ENCODE measurements at places on chromosomes 11 and 22.
A peak's percentile ranks its signal among the peaks of the same experiment; 100 is the strongest.

- DNase-seq = no peak
Measured at GRCh38 chr11:126197277-126197939, 14.0 kb downstream of the RPUSD4 start.

GRCh38 chr11:82046778-82047177 is 686.9 kb downstream of the FAM181B start:
- DNase-seq = no peak

DNA sequence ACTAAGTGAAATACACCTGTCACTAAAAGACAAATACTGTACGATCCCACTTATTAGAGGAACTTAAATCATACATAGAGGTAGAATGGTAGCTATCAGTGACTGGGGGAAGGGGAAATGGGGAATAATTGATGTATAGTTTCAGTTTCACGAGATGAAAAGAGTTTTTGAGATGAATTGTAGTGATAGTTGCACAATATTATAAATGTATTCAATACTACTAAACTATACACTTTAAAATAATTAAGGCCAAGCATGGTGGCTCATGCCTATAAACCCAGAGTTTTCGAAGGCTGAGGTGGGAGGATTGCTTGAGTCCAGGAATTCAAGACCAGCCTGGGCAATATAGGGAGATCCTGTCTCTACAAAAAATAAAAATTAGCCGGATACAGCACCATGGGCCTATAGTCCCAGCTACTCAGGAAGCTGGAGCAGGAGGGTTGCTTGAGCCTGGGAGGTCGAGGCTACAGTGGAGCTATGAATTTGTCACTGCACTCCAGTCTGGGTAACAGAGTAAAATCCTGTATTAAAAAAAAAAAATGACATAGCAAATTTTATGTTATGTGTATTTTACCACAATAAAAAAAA is 40.4 kb downstream of the SERPIND1 start:
- DNase-seq = no peak

DNA sequence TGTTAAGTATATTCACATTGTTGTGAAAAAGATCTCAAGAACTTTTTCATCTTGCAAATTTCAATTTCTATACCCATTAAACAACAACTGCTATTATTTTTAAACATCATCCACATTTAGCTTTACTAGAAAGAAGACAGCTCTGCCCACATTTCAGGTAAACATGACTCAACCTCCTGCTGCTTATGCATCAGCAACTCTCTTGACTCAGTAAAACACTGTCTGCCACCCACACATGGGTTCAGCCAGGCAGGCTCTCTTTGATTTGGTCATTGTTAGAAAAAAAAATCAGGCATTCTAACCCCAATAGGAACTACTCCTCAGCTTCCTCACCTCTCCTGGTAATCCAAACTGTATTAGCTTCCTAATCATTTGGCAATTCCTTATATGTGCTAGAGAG is 5.1 kb upstream of the ENDOD1 start:
- no peak for DNase-seq

DNA sequence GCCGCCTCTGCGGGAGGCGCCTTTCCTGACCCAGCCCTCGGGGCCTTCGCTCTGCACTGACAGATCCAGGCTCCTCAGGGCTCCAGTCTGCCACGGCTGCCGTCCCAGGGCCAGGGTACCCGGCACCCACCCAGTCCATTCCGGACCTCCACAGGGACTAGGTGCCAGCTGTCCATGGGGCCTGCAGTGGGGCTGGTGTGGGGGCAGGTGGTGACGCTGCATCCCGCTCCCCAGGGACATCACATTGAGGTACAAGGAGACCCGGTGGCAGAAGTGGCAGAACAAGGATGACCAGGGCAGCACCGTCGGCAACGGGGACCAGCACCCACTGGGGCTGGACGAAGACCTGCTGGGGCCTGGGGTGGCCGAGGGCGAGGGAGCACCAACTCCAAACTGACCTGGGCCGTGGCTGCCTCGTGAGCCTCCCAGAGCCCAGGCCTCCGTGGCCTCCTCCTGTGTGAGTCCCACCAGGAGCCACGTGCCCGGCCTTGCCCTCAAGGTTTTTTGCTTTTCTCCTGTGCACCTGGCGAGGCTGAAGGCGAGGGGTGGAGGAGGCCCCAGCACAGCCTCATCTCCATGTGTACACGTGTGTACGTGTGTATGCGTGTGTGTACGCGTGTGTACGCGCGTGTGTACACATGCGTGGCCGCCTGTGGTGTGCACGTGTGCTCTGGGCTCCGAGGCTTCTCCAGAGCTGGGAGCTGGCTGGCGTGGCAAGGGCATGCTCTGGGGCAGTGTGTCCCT is 16.7 kb downstream of the RNH1 start:
- no peak for DNase-seq

- no peak for DNase-seq
Measured at GRCh38 chr11:27525824-27526516, 19.4 kb upstream of the LIN7C start.

- DNase-seq = peak; percentile 58
Measured at GRCh38 chr22:39240831-39241793, 3.7 kb downstream of the PDGFB start.

GRCh38 chr11:112280268-112281126 is 19.8 kb upstream of the PLET1 start:
- peak; percentile 74 for DNase-seq

All from central memory CD4-positive, alpha-beta T cell (primary cell).